ENCODE measurements at places on chromosomes 2 and 18. TPM values are rescaled to one million over a fixed set of nuclear protein-coding genes. Genes with fewer than 3 reads are reported as not detected.

GRCh38 chr18:68494802-68495581 is 219.9 kb downstream of the TMX3 start:
- no peak for DNase-seq

GRCh38 chr2:102010902-102011301 is 19.1 kb downstream of the IL1R2 start:
- no peak for DNase-seq

DNA sequence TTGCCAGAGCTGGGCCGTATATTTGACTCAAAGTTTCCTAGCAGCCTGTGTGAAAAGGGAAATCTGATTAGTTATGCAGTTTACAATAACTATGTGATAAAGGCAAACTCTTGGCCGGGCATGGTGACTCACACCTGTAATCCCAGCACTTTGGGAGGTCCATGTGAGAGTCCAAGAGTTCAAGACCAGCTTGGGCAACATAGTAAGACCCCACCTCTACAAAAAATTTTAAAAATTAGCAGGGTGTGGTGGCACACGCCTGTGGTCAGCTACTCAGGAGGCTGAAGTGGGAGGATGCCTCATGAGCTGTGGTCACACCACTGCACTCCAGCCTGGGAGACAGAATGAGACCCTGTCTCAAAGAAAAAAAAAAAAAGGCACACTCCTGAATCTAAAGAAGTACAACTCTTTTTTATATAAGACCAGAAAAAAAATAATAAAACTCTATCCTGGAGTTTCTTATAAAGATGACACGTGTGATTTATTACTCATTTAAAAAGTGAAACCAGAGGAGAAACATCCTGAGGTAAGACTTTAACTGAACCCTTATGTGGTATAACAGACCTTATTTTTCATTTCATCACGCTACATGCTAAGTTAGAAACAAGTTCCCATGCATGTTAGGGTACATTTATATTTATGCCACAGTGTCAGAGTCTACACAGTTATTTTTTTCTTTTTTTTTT is 32.6 kb upstream of the KCMF1 start:
- DNase-seq: no peak

Gene FAM237A
- total RNA-seq: not detected

DNA sequence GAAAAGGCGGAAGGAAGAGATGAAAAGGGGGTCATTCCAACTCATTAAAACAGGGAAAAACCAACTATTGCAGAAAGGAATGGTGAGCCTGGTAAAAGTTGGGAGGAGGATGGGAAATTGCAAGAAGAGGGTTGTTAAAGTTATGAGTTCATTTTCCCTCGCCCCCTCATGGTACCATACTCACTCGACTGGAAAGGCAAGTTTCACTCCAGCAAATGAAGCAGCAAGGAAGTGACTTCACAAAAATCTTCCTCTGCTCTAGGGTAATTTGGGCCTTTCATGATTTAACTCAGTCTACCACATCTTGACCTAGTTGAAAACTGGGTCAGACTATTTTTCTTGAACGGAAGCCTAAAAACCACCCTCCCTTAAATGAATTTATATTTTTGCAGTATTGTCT is 22.8 kb upstream of the DAW1 start:
- DNase-seq: no peak

DNA sequence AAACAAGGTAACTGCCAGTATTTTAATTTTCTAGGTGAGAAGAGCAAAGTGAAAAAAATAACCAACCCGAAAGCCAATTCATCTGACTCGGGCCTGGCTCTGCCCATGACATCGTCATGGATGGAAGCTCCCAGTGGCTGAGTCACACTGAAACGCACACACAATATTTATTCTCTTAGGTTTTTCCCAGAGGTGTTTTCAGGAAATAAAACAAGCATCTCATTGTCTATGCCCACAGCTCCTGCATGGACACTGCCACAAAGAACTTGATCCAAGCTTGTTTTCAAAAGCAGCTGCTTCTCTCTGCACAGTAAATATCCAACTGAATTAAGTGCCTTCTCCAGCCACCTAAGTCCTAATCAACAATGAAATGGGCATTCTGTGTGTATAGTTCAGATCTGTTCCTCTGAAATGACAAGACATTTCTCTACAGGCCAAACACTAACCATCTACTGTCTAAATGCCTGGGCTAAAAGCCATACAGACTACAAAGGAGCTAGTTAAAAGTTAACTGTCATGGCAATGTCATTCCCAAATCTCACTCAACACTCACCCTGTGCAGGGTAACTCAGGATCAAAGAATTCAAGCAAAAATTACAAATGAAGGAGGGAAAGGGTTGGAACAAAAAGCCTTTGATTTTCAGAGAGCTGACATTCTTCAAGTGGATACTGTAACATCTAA is 62.9 kb downstream of the RPL31 start:
- no peak for DNase-seq

DNA sequence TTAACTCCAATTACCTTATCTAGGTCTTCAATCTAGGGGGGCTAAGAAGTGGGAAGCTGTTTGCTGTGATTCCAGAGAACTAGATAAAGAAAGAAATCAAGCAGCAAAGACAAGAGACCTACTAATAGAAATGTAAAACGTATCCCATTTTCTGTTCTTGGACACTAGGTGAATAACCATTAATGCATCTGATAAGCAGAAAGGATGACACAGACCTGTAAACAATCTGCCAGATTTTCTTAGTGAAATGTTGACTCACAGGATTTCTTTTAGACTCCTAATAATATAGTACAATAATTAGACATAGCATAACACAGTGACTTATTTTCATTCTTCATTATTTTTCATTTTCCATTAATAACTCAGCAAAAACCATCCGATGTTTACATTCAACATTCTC is 1.3 kb downstream of the WDR35 start:
- no peak for DNase-seq

DNA sequence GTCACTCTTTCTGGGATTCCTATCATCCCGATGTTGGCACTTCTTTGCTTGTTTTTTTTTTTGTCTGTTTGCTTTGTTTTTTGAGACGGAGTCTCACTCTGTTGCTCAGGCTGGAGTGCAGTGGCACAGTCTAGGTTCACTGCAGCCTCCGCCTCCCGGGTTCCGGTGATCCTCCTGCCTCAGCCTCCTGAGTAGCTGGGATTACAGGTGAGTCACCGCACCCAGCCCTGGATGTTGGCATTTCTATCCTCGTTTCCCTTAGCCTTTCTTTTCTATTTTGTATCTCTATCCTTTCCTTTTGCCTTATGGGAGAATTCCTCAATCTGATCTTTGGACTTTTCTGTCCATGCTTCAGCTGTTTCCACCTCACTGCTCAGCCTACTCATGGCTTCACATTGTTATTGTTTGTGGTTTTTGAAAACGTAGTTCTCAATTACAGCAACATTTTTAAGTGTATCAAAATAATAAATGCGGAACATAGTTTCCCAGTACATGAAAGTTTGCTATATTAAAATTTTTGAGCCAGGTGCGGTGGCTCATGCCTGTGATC is 62.1 kb upstream of the ZNF516 start:
- DNase-seq: no peak

DNA sequence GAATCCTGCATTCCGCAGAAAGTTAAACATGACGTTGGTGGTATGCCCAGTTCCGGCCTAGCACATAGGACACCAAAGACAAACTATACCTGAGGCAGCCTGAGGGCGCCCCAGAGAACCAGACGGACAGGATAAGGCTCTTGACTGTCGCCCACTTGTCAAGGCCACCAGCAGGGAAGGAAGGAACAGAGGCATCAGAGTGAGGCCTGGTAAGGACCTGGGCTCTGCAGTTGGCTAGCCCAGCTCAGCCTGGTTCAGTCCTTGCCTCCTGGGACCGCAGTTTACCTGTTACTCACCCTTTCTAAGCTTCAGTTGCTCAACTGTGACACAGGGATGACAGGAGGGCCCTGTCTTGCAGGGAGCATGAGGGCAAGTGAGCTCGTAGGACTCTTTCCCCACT is 82.1 kb downstream of the ACTR2 start:
- no peak for DNase-seq

Gene CNGA3
- not detected for total RNA-seq

Gene ASB18
- not detected for total RNA-seq

GRCh38 chr2:110157153-110157793 is 41.7 kb upstream of the MALL start:
- no peak for DNase-seq

GRCh38 chr2:176129813-176130146 is 275 bp downstream of the HOXD8 start:
- DNase-seq: no peak

- DNase-seq: no peak
These were observed 16.8 kb upstream of the BCL11A start for GRCh38 chr2:60570251-60570650.

- no peak for DNase-seq
These were observed 713.6 kb downstream of the PLCL1 start for GRCh38 chr2:198517976-198518375.

Gene CABLES1
- total RNA-seq: 39.3 TPM

DNA sequence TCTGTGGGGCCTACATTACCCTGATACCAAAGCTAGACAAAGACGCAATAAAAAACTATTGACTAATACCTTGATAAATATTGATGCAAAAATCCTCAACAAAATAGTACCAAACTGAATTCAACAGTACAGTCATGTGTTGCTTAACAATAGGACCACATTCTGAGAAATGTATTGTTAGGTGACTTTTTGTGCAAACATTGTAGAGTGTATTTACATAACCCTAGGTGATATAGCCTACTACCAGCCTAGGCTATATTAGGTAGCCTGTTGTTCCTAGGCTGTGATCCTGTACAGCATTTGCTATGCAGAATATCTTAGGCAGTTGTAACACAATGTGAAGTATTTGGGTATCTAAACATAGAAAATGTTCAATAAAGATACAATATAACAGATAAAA is 36.7 kb downstream of the CCDC138 start:
- no peak for DNase-seq

DNA sequence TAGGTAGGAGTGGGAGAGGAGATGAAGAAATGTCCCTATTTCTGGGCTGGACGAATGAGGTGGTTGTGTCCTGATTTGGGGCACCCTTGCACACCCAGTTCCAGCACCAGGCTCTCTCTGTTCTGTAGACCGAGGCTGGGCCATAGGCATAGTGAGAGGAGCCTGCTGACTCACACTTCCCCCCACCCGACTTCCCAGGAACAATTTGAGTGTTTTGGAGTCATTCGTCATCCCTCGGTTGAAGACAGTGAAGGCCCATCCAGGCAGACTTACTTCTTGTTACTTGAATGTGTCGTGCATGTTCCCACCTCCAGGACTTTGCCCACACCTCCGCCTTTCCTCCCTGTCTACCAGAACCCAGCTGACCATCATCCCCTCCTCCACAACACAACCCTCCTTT is 179.1 kb downstream of the HAUS1 start:
- DNase-seq: no peak

GRCh38 chr2:74552914-74553811 is 579 bp downstream of the LOXL3 start:
- peak; percentile 87 for DNase-seq

- no peak for DNase-seq
These were observed 176.9 kb upstream of the MC4R start for GRCh38 chr18:60549338-60549960.

GRCh38 chr18:48308027-48308635 is 101.1 kb downstream of the ZBTB7C start:
- no peak for DNase-seq

- no peak for DNase-seq
These were observed 215.1 kb downstream of the ALK start for GRCh38 chr2:29706171-29706720.

- no peak for DNase-seq
These were observed 3.5 kb upstream of the MAB21L4 start for GRCh38 chr2:240899468-240899865.

GRCh38 chr2:68059784-68060525 is 2.8 kb downstream of the C1D start:
- no peak for DNase-seq

GRCh38 chr2:100610381-100610831 is 47.6 kb downstream of the PDCL3 start:
- no peak for DNase-seq

DNA sequence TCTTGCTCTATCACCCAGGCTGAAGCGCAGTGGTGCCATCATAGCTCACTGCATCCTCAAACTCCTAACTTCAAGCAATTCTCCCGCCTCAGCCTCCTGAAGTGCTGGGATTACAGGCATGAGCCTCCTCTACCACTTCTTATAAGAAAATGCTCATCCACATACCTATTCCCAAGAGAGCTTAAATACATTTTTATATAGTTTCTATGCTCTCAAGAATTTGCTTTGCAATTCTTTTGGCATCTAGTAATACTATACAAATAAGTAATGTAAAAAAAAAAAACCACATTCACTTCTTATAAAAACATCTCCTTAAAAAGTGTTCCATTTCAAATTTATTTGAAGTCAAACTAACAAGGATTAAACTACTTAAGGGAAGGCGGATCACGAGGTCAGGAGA is 197.3 kb downstream of the DNAH7 start:
- DNase-seq: no peak

DNA sequence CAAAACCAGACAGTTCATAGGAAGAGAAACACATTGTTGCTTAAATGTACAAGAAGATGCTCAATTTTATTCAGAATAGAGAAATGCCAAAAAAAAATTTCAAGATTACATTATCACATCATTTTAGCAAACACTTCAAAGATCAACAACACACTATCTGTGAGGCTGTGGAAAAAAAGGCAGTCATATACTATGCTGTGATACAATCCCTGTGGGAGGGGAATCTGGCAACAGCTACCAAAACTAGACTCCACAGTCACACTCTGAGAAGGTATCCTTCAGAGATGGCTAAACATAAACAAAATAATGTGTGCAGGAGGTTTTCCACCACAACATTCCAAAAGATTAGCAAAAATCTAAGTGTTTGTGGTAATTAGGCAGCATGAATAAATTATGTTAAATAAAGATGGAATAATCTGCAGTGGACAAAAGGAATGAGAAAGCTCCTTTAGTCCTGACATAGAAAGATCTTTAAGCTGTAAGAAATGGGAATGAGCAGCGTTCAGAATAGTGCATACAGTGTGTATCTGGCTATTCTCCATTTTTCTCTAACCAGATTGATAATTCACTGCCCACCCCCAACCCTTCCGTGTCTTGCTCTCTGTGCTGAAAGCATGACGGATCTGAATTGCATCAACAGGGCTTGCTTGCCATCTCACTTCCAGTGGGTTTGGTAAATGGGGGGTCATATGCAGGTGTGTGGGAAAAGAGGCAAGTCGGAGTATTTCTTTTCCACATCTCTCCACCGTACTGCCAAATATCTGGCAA is 329.6 kb downstream of the MBD2 start:
- no peak for DNase-seq

- no peak for DNase-seq
These were observed 68.9 kb downstream of the PLCL1 start for GRCh38 chr2:197873293-197873701.

Gene COBLL1
- total RNA-seq: 79.6 TPM

Measured in vagina (tissue), 2 donors.